GM12865 (cell line): ENCODE measurements at places on chromosomes 6 and 20.

DNA sequence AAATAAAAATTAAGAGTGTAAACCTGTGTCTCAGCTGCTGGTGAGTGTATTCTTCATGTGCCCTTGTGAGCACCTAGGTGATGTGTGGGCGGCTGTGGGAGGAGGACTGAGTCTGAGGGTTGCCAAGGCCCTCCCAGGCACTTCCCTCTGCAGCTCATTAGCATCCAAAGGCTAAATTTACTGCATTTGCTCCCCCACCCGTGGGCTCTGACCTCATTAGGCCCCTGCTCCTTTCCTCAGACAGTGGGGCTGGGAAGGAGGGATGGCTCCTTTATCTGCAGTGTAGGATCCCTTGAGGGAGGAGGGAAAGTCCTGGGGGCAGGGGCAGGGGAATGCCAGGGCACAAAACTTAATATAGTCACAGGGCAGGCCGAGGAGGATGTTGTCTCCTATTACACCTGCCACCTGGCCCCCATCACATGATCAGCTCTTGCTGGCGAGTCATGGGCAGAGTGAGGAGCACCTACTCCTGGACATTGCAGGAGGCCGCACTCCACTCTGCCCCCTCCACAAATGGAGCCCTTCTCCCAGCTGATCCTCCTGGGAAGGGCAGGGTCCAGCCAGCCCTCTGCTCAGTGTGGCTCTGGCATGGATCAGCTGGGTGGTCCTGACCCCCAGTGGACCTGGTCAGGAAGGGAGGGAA, 133.2 kb downstream of the MRPL14 start:
- peak; percentile 12 for DNase-seq

DNA sequence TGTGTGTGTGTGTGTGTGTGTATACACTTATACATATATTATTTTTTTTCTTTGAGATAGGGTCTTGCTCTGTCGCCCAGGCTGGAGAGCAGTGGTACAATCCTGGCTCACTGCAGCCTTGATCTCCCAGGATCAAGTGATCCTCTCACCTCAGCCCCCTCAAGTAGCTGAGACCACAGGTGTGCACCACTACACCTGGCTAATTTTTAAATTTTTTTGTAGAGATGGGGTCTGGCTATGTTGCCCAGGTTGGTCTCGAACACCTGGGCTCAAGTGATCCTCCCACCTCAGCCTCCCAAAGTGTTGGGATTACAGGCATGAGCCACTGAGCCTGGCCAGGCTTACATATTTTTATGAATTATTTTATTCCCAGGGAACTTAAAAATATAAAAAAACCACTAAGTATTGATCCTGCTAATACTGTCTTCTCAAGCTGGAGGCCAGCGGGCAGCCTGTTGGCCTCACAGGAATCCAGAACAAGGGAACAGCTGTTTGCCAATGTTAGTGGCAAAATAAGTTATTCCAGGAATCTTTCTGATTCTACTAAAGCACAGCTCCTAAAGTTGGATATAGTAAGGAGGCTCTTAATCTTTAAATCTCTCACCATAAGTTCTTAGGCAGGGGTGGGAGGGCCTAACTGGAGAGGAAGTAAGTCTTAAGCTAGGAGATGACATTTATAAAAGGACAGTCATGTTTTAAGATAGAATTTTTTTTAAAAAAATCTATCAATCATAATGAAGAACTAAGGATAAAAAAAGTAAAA, 135.5 kb upstream of the NUP153 start:
- no peak for DNase-seq

- DNase-seq: no peak
These were observed 21.3 kb upstream of the WFDC2 start for GRCh38 chr20:45448270-45448669.

GRCh38 chr6:110542311-110543024, 66.1 kb upstream of the SLC22A16 start:
- DNase-seq: no peak

DNA sequence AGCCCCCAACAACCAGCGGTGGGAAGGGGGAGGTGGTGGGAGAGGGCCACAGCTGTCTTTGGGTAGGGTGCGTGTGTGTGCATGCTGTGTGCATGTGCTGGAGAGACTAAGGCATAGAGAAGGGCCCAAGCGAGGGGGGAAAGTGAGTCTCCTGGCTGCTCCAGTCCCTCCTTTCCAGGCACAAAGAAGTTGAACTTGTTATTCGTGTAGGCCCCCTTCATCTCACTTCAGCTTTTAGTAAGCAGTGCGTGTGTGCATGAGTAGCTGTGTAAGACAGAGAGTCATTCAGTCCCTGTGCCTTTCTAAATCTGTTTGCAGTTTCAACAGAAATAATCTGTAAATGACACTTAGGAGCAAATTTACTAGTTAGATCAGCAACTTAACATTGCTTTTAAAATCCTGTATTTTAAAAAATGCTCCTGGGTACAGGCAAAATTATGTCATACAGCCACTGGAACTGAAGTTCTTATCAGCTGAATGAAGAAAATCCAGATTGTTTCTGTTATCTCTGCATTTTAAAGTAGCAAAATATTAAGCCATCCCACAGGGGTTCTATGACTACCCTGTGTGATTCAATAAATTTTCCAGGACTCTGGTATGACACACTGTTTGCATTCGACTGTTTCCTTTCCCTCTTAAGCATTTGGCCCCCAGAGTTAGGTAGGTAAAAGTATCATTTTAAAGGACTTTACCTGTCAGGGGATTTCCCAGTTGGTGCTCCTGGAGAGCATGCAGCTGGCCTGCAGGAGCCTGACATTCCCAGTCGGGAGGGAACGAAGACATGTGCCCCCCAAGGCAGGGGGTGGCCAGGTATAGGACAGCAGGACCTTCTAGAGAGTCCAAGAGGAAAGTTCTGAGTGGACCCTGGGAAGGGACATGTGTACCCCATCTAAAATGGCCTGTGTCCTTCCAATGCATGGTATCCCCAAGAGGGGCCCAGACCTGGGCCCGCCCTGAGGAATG, 39.0 kb downstream of the MTRES1 start:
- peak; percentile 75 for DNase-seq

- no peak for DNase-seq
These were observed 84.0 kb downstream of the HFE start for GRCh38 chr6:26170951-26171841.

GRCh38 chr6:32912951-32913350, 27.9 kb downstream of the HLA-DMB start:
- DNase-seq: no peak
